ENCODE measurements at places on chromosomes 2 and 18. TPM values are rescaled to one million over a fixed set of nuclear protein-coding genes. Genes with fewer than 3 reads are reported as not detected.

- no peak overlapping the region for H3K4me3 ChIP-seq
- H3K27ac ChIP-seq, result no peak overlapping the region
- no peaks in the 10 kb centered on the region for H3K4me1 ChIP-seq
- H3K36me3 ChIP-seq, result no peaks in the 10 kb centered on the region
- peaks cover 12% of the 10 kb centered on the region for H3K27me3 ChIP-seq
- no peak for DNase-seq
Measured at GRCh38 chr2:69300650-69301049, 86.4 kb downstream of the GFPT1 start.

- H3K36me3 ChIP-seq, result no peaks in the 10 kb centered on the region
- H3K4me3 ChIP-seq, result no peak overlapping the region
- no peak for DNase-seq
- H3K27me3 ChIP-seq, result no peaks in the 10 kb centered on the region
Measured at GRCh38 chr2:140643761-140644187, 1487.0 kb downstream of the LRP1B start.

GRCh38 chr18:35991696-35992095, 19.2 kb downstream of the RMP24 start:
- H3K27ac ChIP-seq, result no peak overlapping the region
- no peaks in the 10 kb centered on the region for H3K36me3 ChIP-seq
- no peak overlapping the region for H3K4me3 ChIP-seq
- H3K4me1 ChIP-seq, result no peaks in the 10 kb centered on the region
- H3K27me3 ChIP-seq, result no peaks in the 10 kb centered on the region
- no peak for DNase-seq

- no peak overlapping the region for H3K27ac ChIP-seq
- no peaks in the 10 kb centered on the region for H3K36me3 ChIP-seq
- H3K4me3 ChIP-seq, result no peak overlapping the region
Measured at GRCh38 chr2:34998741-34999140, 1356.8 kb upstream of the CRIM1 start.

GRCh38 chr2:179622635-179623300, 238.6 kb downstream of the ZNF385B start:
- DNase-seq, result no peak
- no peaks in the 10 kb centered on the region for H3K36me3 ChIP-seq
- H3K4me1 ChIP-seq, result no peaks in the 10 kb centered on the region
- H3K4me3 ChIP-seq, result no peak overlapping the region
- no peak overlapping the region for H3K27ac ChIP-seq

IL36A gene
- polyA plus RNA-seq, result not detected

RETREG2 gene
- polyA plus RNA-seq, result 12.7 TPM
